ENCODE measurements at places on chromosomes 7 and 10.
A peak's percentile ranks its signal among the peaks of the same experiment; 100 is the strongest.

DNA sequence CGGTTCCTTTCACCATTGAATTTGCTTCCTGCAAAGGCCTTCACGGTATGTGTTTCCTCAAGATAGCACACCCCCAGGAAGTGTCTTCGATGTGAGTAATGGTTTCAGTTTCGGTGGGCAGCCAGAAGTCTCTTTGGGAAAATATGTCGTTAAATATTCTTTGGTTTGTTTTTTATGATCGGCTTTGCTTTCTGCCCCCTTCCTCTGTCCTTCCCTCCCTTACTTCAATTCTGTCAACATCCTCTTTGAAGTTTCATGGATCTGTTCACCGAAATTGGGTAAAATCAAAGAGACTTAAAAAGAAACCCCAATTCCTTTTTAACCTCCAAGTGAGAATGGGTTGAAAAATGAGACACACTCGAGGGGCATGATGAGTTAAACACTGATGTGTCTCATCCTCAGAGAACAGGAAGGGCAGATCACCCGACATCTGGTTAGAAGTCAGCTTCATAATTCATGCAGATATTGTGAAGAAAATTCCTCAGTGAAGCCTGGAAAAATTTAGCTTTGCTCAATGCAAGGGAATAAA, 170.8 kb upstream of the HABP2 start:
- DNase-seq: peak; percentile 8

GRCh38 chr7:84528756-84529479, 334.3 kb upstream of the SEMA3A start:
- no peak for DNase-seq

GRCh38 chr7:106069471-106070200, 42.5 kb downstream of the SYPL1 start:
- no peak for DNase-seq

GRCh38 chr10:13560597-13560996, 26.2 kb upstream of the PRPF18 start:
- DNase-seq: peak; percentile 98

DNA sequence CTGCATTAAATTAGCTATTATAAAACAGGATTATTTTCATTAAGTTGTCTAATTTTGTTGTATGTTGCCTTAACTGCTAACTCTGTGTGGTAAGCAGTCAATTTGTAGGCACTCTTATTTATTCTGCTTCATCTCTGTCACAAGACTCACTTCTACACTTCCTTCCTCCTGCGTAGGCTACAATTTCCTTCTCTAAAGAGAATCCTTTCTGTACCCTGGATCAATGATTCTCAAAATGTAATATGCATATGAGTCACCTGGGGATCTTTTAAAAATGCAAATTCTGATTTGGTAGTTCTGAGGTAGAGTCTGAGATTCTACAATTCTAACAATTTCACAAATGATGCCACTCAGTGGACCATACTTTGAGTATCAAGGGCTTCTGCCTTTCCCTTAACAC, 4.4 kb upstream of the UBE2D1 start:
- DNase-seq: no peak

GRCh38 chr10:32210306-32211045, 136.5 kb downstream of the EPC1 start:
- DNase-seq: peak; percentile 22

DNA sequence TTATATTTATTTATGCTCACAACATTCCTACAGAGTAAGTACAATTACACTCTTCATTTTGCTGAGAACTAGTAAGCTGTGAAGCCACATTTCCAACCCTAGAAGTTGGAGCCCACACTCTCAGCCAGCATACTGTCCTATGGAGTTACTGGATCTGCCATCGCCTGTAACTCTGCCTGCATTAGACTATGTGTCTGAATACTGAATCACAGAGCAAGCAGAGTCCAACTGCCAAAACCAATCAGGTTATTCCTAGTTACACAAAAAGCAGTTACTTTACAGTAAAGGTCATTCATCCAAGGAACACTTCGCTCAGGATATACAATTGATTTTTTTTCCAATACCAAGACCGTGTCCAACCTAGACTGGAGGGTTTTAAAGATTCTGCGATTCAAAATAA, 21.5 kb downstream of the CTAGE6 start:
- no peak for DNase-seq

GRCh38 chr7:6026820-6027311, 4.3 kb upstream of the ANKRD61 start:
- no peak for DNase-seq

- DNase-seq: peak; percentile 99
Observed at GRCh38 chr7:54960517-54960916, 58.3 kb upstream of the EGFR start.

DNA sequence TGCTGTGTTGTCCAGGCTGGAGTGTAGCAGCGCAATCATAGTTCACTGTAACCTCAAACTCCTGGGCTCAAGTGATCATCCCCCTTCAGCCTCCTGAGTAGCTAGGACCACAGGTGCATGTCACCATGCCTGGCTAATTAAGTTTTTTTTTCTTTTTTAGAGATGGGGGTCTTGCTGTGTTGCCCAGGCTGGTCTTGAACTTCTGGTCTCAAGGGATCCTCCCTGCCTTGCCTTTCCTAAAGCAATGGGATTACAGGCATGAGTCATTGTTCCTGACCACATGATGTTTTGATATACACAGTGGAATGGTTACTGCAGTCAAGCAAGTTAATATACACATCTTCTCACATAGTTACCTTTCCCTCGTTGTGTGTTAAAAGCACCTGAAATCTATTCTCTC, 140.3 kb downstream of the GPR85 start:
- no peak for DNase-seq

DNA sequence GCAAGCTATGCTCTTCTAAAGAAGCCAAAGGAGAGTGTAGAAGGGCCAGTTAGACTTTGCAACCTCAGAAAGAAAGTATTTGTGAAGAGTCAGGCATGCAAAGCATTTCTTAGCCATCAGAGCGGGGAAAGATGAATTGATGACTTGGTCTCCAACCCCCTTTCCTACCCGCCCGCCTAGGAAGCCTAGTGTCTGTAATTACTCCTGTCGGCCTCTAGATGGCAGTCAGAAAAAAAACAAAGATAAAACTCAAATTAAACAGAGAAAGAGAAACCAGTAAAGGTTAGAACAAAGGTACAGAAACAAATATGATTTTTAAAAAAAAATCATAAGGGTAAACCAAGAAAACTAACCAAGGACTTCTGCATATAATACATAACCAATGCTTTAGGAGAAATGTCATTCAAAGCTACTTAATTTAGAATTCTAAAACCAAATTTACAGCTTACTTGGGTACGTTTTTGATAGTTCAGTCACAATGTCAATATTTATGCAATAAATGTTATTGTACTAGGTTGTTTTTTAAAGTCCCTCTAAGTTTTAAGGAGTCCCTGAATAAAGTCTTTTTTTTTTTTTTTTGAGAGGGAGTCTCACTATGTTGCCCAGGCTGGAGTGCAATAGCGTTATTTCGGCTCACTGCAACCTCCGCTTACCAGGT, 97.6 kb downstream of the LYZL1 start:
- peak; percentile 53 for DNase-seq

GRCh38 chr7:53110425-53110824, 75.0 kb downstream of the POM121L12 start:
- DNase-seq: no peak

- no peak for DNase-seq
Observed at GRCh38 chr7:65992526-65992925, 10.5 kb upstream of the GUSB start.

GRCh38 chr7:151459726-151460473, 20.0 kb upstream of the CRYGN start:
- peak; percentile 99 for DNase-seq

DNA sequence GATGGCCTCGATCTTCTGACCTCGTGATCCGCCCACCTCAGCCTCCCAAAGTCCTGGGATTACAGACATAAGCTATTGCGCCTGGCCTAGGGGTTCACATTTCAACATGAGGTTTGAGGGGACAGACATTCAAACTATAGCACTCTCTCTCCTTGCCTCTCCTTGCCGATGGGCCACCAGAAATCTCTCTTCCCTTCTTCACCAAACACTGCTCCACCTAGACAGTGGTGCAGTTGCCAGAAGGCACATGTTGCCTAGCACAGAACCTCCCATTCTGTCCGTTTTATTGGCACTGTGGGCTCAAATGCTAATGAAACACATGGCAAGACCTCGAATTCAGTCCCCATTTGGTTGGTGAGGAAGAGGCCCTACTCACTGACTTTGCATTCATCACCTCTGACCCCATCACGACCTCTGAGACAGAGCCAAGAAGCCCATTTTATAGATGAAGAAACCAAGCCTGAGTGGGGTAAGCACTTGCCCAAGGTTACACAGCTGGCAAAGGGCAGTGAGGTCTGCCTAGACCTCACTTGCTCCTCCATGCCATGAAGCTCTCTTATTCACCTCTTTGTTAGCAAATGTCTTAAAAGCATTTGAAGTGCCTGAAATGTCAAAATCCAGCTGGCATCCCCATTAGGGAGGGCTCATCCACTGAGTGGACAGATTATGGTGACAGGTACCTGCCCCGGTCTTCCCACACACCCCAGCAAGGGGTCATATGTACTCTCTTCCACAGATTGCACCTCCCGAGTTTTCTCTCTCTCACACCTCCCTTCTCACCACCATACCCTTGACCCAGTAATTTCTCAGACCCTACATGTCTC, 34.0 kb downstream of the GPRIN2 start:
- DNase-seq: no peak

DNA sequence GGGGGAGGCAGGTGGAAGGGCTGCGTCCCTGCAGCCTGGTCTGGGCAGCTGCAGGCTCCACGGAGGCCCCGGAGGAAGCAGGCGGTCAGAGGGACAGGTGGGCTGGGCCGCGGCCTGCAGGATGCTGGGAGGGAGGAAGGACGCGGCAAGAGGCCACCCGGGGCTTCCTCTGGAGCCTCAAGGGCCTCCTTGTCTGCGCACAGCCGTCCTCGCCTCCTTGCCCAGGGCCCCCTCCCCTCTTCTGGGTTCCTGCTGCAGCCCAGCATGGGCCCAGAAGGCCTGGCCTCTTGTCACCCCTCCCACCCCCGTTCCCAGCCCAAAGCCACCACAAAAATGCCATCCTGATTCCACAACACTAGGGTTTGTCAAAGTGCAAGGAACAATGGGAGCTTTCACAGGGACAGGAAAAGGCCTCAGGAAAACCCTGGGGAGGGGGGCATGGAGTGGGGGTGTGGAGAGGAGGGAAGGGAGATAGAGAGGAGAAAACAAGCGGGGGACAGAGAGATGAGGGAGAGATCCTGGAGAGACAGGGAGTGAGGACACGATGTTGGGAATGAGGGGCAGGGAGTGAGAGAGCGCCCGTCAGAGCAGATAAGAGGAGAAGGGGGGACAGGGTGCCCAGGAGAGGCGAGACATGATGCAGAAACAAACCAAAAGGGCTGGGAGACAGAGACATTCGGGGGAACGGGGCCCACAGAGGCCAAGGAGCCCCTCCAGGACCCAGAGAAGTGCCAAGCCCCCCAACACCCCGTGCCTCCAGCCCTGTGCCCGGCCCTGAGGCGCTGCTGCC, 41.8 kb downstream of the ZCCHC24 start:
- DNase-seq: no peak

GRCh38 chr7:79096361-79096805, 357.1 kb downstream of the MAGI2 start:
- no peak for DNase-seq

GRCh38 chr10:113047605-113047962, 97.5 kb downstream of the TCF7L2 start:
- no peak for DNase-seq

- DNase-seq: no peak
Observed at GRCh38 chr10:96470116-96470743, 43.5 kb downstream of the TLL2 start.

DNA sequence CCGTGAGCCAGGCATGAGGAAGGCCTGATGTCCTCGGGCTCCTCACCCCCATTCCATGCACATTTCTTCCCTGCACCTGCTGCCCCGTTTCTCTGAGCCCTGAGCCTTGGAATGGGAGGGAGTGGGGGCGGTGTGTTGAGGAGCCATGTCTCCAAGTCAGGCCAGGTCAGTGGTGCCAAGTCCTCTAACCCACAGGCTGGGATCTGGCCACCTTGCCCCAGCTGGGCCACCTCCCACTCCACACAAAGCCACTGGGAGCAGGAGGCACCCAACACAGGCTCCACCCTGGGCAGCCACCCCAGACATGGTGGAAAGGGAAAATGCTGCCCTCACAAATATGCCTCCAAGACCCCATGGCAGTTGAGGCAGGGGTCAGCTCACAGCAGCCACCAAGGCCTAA, 27.7 kb downstream of the ZCCHC24 start:
- DNase-seq: no peak

GRCh38 chr10:18684953-18685352, 25.7 kb downstream of the ARL5B start:
- no peak for DNase-seq

DNA sequence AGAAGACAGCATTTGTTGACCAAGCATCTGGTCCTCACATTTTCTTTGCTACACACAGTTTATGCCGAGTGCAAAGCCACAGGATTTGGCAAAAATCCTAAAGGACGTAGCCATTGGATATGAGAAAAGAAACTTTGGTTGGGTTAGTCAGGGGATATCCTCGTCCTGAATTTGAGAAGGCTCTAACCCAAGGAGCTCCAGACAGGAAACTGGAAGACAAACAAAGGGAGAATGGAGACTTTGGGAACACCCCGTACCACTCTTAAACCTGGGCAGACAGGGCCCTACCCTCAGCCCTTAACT, 146.6 kb upstream of the FRMD4A start:
- DNase-seq: no peak

DNA sequence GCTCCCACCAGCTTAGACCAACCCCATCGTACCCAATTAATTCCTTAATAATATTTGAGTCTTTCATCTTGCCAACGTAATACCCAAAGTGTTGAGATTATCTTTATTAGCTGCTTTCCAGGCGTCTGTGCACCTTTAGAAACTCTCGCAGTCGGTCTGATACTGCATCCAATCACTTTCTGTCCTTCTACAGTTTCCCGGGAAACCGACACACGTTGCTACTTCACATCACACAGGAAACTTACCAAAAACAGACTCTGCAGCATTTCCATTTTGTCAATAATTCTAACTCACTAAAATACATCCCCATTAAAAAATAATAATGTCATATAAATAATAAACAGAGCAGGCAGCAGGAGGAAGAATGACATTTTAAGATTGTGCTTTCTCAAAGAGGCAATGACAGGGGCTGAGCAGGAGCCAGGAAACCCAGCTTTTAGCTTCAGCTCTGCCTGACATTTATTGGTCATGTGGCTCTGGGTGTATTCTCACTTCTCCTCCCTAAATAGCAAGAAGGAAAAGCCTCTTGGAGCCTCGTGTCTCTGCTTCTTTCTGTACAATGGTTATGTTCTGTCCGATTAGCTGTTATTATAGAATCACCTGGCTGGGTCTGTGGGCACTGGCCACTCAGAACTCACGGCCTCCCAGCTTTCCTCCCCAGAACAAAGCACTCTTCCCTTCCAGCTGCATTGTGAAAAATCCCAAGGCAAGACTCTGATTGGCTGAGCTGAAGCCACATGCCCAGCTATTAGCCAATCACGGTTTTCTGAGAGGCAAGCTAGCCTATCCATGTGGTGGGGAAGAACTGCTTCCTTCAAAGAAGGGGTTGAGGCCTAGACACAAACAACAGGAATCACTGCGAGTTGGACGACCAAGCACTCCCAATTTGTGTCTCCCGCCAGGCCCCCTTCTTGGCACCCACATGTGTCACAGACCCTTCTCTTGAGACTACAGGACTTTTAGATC, 424.7 kb upstream of the FOXK1 start:
- DNase-seq: no peak
